ENCODE measurements at places on chromosomes 11 and 22.

GRCh38 chr11:119483881-119484371 lies 61.0 kb upstream of the THY1 start:
- DNase-seq = no peak

- DNase-seq = no peak
Observed at GRCh38 chr11:12871788-12872321, 137.3 kb upstream of the RASSF10 start.

DNA sequence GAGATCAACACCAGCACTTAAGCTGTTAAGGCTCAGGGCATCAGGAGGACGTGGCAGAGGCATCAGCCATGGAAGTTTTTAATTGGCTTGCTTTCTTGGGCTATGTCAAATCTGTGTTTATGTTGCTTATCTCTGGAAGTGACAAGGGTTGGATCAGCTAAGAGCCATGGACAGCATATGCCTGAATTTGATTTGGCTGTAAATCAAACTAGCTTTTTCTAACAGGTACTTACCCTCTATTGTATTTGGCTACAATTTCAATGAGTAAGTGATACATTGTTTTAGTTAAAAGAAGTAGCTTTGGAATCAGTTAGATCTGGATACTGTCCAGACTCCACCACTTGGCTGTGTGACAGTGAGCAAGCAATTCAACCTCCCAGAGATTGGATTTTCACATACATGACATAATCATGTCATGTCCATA lies 936.6 kb downstream of the OPCML start:
- no peak for DNase-seq

DNA sequence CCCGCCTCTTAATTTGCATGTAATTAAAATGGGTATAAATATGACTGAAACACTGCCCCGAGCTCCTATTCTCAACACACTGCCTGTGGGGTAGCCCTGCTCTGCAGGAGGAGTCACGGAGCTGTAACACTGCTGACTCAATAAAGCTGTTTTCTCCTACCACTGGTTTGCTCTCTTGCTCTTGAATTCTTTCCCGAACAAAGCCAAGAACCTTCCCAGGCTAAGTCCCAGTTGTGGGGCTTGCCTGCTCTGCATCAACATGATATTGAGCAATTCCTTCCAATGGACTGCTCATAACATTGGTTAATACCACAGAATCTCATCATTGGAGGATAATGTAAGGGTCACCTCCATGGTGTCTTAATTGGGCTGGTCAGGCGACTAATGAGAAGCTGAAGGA lies 114.4 kb downstream of the FBXO7 start:
- no peak for DNase-seq

DNA sequence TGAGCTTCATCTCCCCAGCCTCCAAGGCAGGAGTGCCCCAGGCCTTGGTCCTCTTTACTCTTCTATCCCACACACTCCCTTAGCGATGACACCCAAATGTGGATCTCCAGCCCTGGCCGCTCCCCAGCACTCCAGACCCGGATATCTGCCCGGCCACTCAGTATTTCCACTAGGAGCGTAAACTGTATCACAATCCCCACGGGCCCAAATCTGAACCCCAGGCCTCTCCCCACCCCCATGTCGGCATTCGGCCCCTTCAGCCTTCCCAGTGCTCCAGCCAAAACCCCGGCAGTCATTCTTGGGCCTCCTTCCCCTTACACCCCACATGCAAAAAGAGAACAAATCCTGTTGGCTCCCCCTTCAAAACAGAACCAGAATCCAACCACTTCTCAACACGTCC lies 20.8 kb downstream of the WNT11 start:
- DNase-seq = no peak

- DNase-seq = no peak
Observed at GRCh38 chr11:120254788-120255518, 15.0 kb downstream of the POU2F3 start.

DNA sequence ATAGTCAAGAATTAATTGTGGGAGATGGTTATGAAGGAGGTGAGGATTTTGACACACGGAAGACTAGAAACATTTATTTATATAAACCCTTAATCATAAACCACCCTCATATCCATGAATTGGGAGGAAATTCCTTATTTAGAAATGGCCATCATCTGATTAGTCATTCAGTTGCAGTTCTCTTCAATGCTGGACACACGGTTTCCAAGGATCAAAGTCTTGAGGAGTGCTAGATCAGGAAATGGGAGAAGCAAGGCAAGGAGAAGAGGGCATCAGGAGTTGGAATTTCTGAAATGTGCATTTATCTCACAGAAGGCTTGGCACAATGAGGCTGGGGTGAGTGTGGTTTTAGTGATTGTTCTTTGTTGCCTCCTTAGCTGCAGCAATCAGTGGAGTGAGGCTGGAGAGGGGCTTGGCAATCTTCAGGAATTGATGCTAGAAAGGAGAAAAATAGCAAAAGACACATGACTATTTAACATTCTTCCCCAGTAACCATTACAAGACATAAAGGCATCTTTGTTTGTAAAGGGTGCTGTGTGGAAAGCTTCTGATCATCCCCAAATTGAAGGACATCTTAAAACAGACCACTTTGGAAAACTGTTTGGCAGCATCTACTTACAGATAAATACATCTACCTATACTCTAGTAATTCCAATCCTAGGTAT lies 21.6 kb upstream of the GDPD4 start:
- no peak for DNase-seq

GRCh38 chr11:98679673-98680072 lies 341.1 kb upstream of the CNTN5 start:
- DNase-seq = no peak

DNA sequence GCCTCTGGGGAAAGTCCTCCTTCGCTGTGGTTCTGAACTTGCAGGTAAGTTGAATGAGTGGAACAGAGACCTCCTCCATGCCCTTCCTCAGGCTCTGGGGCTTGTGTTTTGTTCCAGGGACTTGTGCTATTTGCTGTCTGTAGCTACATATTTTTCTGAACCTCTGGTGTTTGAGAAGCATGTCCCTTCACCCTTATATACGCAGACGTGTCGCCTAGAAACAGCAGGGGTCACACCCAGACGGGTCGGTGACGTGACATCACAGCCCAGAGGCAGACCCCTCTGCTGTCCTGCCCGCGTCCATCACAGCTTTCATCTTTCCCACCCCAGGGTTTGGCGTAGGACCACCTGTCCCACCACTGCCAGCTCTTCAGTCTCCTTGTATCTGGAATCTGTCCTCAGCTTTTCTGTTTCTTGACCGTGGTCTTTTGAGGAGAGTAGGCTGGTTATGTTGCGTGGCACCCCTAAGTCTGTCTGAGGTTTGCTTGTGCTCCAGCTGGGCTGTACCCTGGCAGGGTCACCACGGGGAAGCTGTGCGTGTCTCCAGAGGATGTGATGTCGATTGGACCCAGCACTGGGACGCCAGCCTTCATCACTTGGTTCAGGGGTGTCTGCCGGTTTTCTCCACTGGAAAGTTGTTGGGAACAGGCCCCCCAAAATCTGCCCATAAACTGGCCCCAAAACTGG lies 13.4 kb upstream of the MUC5B start:
- DNase-seq = no peak

DNA sequence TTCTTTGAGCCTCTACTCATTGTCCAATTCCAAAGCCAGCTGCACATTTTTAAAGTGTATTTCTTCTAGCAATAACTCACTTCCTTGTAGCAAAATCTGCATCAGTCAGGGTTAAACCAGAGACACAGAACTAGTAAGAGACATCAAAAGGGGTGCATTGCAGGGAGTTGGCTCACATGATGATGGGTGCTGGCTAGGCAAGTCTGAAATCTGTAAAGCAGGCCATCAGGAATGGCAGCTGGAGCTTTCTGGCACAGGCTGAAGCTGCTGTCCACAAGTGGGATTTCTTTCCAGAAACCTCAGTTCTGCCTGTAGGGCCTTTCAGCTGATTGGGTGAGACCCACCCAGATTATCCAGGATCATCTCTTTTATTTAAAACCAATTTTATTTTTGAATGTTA lies 698.1 kb downstream of the NTM start:
- no peak for DNase-seq

DNA sequence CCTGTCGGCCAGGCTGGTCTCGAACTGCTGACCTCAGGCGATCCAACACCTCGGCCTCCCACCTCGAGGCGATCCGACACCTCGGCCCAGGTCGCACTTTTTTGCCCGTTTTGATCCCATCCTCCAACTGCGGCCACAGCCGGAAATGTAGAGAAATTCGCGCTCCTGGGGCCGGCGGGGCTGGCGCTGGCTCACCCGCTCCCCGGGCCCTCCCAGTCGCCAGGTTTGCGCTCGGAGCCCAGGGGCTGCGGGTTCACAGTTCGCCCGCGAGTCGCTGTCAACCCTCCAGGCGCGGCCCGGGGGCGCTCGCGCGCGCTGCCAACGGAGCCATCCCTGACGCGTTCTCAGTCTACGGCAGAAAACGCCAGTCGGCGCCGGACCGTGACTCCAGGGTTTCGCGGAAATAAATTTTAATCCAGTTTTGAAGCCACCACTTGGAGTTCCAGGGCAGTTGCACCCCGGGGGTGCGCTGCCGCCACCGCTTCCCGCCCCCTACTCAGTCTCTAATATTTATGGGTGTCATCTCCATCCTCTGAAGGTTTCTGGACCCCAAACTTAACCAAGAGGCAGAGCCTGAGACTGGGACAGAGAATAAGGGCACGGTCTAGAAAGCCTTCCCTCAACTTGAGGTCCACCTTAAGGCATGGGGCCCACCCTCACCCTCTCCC lies 1.5 kb upstream of the KLHDC7B start:
- no peak for DNase-seq

DNA sequence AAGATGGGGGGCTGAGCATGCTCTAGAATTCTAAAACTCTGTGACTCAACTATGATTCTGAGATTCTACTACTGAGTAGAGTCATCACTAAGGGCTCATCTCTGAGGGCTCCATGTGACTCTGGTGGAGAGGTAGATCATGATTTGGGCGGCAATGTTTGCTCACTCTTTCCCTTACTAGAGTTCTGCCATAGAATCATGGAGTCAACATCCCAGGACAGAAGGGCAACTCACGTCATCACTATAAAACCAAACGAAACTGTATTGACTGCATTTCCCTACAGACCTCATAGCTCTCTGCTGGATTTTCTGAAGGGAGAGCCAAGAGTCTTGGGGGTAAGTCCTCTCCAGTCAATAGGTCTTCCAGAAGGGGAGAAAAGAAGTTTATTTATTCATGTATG lies at the start of gene MS4A14:
TSS of gene MS4A14 (plus strand) at position 78 of the 400 bp plus-strand sequence. CDS start at position 198, 120 bp downstream.
- DNase-seq = no peak

DNA sequence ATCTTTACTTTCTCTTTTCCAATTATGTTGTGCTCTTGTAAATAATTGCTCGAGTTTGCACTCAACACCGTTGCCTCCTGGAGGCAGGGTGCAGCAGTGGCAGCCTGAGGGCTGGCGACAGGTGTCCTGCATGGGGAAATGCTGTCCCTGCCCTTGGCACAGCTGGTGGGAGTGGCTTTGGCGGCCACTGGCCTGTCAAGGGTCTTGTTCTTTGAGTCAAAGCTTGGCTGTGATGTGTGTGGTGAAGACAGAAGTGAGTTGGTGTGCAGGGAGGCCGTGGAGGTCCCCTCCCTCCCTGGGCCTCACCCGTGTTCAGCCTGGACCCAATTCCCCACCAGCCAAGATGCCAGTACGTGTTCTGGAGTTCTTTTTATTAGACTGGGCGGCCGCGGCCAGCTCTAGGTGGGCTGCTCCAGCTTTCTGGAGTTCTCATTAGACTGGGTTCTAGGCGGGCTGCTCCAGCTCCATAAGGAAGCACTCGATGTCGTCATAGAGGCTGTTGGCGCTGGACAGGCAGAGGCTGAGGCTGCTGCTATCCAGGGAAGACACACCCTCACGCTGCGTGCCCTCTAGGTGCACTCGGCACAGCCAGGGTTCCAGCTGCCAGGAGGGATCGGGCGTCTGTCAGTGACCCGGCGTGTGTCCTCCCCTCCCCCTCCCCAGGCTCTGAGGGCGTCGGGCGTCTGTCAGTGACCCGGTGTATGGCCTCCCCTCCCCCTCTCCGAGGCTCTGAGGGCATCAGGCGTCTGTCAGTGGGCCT lies 3.4 kb downstream of the IRF7 start:
- DNase-seq = peak; percentile 69

- no peak for DNase-seq
Observed at GRCh38 chr11:1228101-1228821, 5.4 kb downstream of the MUC5B start.

DNA sequence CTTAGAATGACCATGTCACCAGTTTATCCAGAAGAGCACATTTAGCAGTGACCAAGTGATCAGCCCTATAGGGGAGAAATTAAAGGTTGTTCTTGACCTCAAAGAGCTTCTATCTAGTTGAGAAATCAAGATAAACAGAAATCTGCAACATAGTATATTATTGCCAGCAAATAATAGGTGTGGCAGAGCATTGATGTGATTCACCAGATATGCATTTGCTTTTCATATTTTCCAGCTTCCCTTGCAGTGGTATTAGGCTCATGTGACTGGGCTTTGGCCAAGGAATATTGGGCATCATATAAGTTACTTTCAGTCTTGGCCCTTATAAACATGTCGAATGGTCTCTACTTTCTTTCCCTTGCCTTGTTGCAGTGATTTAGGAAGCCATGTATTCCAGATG lies 34.5 kb downstream of the COMMD9 start:
- no peak for DNase-seq

DNA sequence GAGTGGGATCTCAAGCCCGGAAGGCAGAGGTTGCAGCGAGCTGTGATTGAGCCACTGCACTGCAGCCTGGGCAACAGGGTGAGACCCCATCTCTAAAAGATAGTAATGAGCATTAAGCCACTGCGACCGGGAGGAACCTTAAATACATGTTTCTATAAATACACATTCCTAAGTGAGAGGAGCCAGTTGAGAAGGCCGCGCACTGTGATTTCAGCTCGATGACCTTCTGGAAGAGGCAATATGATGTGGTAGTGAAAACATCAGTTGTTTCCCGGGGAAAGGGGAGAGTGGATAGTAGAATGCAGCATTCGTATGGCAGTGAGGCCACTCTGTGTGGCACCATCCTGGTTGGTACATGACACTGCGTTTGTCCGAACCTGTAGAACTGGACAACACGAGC lies 18.0 kb downstream of the PTDSS2 start:
- no peak for DNase-seq

GRCh38 chr22:32177221-32177765 lies 18.2 kb upstream of the C22orf42 start:
- no peak for DNase-seq

GRCh38 chr22:36901411-36902142 lies 11.9 kb upstream of the CSF2RB start:
- no peak for DNase-seq

DNA sequence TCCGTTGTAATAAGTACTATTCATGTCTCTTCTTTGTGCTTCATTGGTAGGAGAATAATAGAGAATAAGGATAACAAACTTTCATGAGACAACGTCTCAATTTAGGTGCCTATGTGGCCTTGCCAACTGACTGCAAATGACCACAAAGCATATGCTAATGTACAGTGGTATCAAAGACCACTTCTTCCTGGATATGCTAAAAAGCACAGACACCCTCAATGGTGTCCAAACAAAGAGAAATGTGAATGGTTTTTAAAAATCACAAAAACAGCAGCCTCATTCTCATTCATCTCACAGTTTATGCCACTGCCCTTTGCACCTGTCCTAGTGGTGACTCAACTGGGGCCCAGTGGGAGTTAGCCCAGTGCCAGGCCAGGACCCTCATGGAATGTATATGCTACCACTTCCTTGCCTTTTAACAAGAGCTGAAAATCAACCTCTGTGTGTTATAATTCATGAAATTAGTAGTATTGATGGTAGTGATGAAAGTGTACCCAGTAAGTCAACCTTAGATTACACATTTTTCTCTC lies 65.2 kb upstream of the MTMR2 start:
- DNase-seq = no peak
